ENCODE measurements at places on chromosomes 5 and 9. TPM values are rescaled to one million over a fixed set of nuclear protein-coding genes. Genes with fewer than 3 reads are reported as not detected.

GRCh38 chr9:9997585-9997984 lies 615.2 kb downstream of the PTPRD start:
- no peak for DNase-seq

Gene CIZ1
- 24.0 TPM for polyA plus RNA-seq

Gene PDGFRB
- polyA plus RNA-seq, result 276 TPM

- DNase-seq, result no peak
Observed at GRCh38 chr5:31641575-31641974, 2.6 kb downstream of the PDZD2 start.

- DNase-seq, result no peak
Observed at GRCh38 chr5:119395080-119395836, 39.4 kb downstream of the TNFAIP8 start.

DNA sequence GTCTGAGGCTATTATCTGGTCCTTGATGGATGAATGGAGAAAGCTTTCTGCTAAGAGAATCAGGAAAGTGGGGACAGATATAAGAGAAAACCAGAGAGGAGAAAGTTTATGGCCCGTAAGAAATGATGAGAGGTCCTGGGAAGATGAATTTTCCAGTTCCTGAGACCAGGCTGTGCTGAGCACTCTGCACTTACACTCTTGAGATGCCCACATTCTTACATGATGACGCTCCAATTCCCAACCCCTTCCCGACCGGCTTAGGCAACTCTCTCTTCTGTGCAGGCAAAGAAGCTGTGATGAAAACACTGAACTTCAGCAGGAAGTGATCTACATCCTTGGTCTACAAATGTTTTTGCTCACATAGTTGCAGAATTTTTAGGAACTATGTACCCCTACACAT lies 417.0 kb downstream of the ARHGEF28 start:
- DNase-seq, result no peak

GRCh38 chr5:67200809-67201562 lies 4.4 kb upstream of the CD180 start:
- DNase-seq, result no peak

- DNase-seq, result no peak
Observed at GRCh38 chr9:79939819-79940218, 368.1 kb downstream of the TLE4 start.

DNA sequence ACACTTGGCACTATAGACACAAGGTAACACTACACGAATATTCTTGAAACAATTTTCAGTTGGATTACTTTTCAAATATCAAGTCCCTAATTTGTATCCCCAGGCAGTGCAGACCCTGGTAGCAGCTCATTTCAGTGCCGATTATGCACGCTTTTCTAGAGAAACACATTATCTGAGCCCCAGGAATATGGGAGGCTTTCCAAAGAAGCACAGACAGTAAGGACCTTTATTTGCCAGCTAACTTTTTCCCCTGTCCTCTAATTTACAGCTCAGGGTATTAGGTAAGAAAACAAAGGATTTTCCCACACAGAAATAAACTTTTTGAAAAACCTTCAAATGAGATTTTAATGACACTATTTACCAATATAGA lies 852.3 kb upstream of the DMAC1 start:
- DNase-seq, result no peak

GRCh38 chr9:87084407-87084806 lies 137.1 kb upstream of the GAS1 start:
- no peak for DNase-seq

Gene CDC14B
- polyA plus RNA-seq, result 13.9 TPM

Gene SLC36A2
- not detected for polyA plus RNA-seq

Gene JADE2
- 15.5 TPM for polyA plus RNA-seq

All from BJ (cell line).